ENCODE measurements at places on chromosomes 1 and 21.

GRCh38 chr1:86156566-86157455, at the start of gene COL24A1:
TSS of gene COL24A1 (minus strand) at chr1:86156772. CDS start at chr1:86156396, 376 bp downstream.
- peaks cover 34% of the 10 kb centered on the region for H3K27me3 ChIP-seq
- peaks cover 19% of the 10 kb centered on the region for H3K4me1 ChIP-seq
- no peak for DNase-seq
- peak within 1 kb of the TSS; percentile 54 for H3K4me3 ChIP-seq
- no peak within 1 kb of the TSS for H3K27ac ChIP-seq
- H3K36me3 ChIP-seq, result no peaks in the 10 kb centered on the region

- H3K27me3 ChIP-seq, result no peaks in the 10 kb centered on the region
- H3K4me1 ChIP-seq, result peaks cover 37% of the 10 kb centered on the region
- H3K27ac ChIP-seq, result peak overlapping the region; percentile 70
- H3K4me3 ChIP-seq, result no peak overlapping the region
Measured at GRCh38 chr1:12201352-12202189, 28.3 kb upstream of the VPS13D start.

DNA sequence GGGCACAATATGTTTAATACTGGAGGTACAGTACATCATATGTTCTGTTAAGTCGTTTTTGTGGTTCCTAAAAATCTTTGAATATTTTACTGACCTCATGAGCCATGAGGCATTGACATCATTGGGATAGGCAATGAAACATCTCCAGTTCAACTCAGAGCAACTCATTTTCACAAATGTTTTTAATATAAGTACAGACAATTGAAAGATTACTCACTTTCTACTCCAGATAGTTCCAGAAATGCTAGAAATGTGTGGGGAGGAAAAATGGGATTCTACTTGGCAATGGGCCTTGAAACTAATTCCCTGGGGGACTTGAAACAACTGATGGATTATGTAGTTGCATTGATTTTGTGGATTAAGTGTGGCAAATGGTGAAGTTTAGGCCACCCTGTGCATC, 7.2 kb upstream of the C8B start:
- no peak for DNase-seq
- no peaks in the 10 kb centered on the region for H3K36me3 ChIP-seq
- no peaks in the 10 kb centered on the region for H3K4me1 ChIP-seq
- H3K27ac ChIP-seq, result no peak overlapping the region

- peaks cover 38% of the 10 kb centered on the region for H3K4me1 ChIP-seq
- DNase-seq, result no peak
- peaks cover under 1% of the 10 kb centered on the region for H3K36me3 ChIP-seq
- peak overlapping the region; percentile 65 for H3K27ac ChIP-seq
- H3K27me3 ChIP-seq, result no peaks in the 10 kb centered on the region
- H3K4me3 ChIP-seq, result no peak overlapping the region
Measured at GRCh38 chr1:11286735-11287410, 13.9 kb downstream of the UBIAD1 start.

- no peak overlapping the region for H3K4me3 ChIP-seq
- no peaks in the 10 kb centered on the region for H3K27me3 ChIP-seq
- H3K4me1 ChIP-seq, result no peaks in the 10 kb centered on the region
Measured at GRCh38 chr1:187961895-187962294, 1133.1 kb downstream of the PLA2G4A start.

Data from naive B cell (primary cell).